ENCODE measurements at places on chromosomes 2 and 18.
A peak's percentile ranks its signal among the peaks of the same experiment; 100 is the strongest.

- no peak for DNase-seq
These were observed 309.5 kb downstream of the KIAA1328 start for GRCh38 chr18:37138456-37138855.

DNA sequence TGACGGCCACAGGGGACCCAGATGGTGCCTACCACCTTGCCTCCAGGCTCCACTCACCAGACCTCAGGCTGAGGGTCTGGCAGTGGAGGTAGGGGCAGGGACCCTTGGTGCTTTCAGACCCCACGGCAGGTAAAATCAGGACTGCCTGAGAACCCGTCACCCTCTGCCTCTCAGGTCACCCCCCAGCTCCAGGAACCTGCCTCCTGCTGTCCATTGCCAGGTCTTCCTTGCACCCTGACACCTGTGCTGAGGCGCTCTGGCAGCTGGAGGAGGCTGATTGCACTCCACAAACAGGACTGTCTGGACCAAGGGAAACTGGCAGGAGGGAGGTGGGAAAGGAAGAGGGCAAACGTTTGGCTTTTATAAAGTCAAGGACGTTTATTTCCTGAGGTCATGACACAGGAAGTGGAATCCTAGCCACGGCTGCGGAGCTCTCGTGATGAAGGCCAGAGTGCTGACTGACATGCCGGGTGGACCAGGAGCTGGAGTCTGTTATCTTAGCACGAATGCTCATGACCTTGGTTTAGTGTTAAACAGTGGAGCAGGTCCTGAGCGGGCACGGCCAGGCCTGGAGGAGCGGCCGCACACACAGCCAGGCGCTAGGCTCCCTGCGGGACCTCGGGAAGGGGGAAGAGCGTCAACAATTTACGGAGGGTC is 40.5 kb downstream of the ANO7 start:
- no peak for DNase-seq

- DNase-seq = no peak
These were observed 21.9 kb downstream of the RPRD1A start for GRCh38 chr18:36045241-36045991.

- no peak for DNase-seq
These were observed 213.3 kb upstream of the CXCR4 start for GRCh38 chr2:136331226-136331625.

DNA sequence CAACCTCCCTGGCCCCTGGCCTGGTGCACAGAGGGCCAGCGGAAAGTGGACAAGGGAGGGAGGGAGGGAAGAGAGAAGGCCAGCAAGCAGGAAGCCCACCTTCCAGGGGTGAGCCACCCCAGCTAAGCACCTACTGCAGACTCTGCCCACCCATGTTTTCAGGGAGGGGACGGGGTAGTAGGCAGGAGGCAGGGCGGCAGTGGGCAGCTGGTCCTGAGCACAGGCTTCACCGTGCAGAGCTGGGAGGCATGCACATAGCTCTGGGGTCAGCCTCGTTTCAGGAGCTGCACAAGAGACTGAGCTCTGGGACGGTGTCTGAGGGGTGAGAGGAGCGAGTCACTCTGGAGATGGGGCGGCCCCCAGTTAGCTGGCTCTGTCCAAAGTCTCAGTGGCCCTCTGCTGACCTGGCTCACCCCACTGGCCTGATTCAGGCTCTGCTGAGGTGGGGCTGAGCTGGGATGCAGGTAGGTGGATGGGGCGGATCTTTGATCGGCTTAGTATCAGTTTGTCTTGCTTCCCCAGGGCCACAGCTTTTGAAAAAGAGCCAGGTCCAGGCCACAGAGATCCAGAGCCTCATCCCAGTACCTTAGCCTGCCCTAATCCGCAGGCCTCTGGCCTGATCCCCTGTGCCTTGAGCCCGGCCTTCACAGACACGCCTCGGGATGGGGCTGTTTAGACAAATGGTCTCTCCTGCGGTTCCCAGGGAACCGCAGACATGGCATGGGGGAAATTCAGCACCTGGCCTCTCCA is 3.7 kb downstream of the NMUR1 start:
- no peak for DNase-seq

GRCh38 chr2:241128266-241128665 is 21.0 kb downstream of the PASK start:
- no peak for DNase-seq

- no peak for DNase-seq
These were observed 306.2 kb downstream of the SETBP1 start for GRCh38 chr18:44986933-44987332.

- no peak for DNase-seq
These were observed 32.3 kb downstream of the MAP3K2 start for GRCh38 chr2:127355407-127356008.

DNA sequence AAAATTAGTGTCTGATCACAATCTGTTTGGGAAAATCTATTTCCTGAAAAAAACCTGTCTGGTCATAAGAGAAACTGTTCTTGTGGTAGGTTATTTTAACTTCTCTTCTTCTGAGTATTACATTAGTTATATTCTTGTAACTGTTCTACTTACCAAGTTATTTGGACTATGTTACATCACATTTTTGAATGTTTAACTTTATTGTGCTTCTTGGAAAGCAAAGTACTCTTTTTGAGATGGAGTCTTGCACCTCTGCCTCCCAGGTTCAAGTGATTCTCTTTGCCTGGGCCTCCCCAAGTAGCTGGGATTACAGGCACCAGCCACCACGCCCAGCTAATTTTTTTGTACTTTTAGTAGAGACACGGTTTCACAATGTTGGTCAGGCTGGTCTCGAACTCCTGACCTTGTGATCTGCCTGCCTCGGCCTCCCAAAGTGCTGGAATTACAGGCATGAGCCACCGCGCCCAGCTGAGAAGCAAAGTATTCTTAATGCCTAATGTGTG is 39.4 kb downstream of the AFTPH start:
- no peak for DNase-seq

DNA sequence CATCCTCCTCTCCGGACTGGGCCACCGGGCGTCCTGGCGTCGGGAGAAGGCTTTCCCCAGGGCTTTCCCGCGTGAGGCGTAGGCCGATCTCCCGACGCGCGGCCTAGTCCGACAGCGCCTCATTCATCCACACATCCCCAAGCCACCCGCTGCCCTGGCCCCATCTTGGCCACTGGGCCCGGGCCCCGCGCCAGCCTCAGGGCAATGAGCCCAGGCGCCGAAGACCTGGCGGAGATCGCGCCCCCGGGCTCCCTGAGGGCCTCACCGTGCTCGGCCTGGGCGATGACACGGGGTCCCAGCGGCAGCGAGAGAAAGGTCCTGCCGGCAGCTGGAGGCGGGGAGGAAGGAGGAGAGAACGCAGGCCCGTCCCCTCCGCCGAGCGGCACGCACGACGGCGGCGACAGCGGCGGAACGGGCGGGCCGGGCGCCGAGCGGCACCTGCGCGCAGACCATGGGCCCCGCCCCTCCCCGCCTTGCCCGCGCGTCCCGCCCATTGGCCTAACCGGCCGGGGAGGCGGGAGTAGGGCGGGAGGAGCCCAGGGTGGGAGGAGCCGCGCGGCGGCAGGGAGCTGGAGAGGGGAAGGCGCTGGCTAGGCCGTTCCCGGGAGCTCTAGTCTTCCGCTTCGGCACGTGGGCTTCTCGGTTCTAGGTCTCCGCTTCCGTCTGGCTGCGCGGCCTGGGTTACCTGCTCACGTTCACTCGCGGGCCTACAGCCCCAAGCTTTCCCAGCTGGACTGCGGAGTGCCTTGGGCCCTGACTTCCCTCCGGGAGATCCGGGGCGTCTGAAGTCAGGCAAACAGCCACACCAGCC is at the start of gene OLA1:
OLA1 (minus strand) TSS at position 346 of the 811 bp plus-strand sequence. CDS start 1,717 bp downstream, outside the sequence.
- DNase-seq = peak; percentile 6

GRCh38 chr2:47218066-47218581 is 63.0 kb upstream of the STPG4 start:
- no peak for DNase-seq

DNA sequence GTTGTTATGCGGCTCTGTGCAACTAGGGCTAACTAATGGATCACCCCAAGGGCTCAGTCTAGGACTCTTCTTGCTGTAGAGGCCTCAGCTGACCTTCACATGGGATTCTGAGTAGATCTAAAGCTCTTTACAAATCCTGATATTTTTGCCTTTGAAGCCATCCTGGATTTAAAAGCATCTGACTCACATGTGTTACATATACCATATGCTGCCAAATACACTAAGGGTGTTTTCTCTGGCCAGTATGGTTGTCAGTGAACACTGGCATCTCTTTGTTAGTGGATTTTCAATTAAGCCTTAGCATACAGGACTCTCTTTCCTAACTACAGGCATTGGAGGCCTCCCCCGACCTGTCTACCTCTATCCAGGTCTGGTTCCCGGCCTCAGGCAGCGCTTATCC is 992.8 kb upstream of the FANCL start:
- DNase-seq = no peak

- DNase-seq = no peak
These were observed 14.1 kb downstream of the SLC9A4 start for GRCh38 chr2:102486941-102487702.

- peak; percentile 6 for DNase-seq
These were observed 14.9 kb downstream of the AOX1 start for GRCh38 chr2:200600549-200601225.

DNA sequence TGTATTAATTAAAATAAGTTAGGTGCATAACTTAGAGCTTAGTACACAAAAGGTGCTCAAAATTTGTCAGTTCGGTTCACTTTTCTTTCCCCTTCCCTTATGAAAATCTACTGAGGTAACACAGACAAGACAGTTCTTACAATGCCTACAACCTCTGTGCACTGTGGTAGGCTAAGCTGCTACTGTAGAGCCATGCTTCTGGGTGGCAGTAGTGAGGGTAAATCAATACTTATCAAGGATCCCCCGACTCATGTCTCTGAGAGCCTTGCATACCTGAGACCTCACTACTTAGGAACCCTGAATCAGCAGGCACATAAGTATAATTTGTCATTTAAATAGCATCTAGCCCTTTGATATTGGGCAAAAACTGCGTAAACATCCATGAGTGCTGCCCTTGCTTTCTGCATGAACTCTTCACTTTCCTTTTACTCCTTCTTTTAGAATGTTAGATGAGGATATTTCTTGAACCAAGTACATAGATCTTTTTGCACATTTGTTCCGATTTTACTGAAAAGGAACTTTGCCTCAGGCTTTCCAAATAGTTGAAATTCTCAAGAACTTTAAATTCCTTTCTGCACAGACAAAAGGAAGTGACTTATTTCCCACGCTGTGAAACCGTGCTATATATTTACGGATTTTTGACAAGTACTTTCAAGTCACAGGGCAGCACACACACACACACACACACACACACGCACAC is 234.4 kb downstream of the TRIB2 start:
- DNase-seq = no peak

- no peak for DNase-seq
These were observed 98.0 kb upstream of the SLC14A2 start for GRCh38 chr18:45517181-45517741.

- no peak for DNase-seq
These were observed 1101.0 kb upstream of the FANCL start for GRCh38 chr2:59342166-59342565.

DNA sequence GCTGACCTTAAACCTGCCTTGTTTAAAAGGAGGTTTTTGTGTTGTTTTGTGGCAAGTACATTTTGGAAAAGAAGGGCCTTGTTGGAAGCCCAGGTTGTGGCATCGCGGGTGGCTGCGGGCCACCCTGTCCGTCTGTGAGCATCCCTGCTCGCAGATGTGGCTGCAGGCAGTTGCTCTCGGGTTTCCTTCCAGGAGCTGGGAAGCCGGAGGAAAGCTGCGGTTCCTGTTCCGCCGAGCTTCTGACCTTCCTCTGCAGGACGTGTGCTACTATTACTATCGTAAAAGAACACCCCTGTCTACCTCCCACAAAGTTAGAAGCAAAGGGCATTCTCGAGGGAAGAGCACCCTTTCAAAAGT is 766 bp downstream of the MFF start:
- no peak for DNase-seq

DNA sequence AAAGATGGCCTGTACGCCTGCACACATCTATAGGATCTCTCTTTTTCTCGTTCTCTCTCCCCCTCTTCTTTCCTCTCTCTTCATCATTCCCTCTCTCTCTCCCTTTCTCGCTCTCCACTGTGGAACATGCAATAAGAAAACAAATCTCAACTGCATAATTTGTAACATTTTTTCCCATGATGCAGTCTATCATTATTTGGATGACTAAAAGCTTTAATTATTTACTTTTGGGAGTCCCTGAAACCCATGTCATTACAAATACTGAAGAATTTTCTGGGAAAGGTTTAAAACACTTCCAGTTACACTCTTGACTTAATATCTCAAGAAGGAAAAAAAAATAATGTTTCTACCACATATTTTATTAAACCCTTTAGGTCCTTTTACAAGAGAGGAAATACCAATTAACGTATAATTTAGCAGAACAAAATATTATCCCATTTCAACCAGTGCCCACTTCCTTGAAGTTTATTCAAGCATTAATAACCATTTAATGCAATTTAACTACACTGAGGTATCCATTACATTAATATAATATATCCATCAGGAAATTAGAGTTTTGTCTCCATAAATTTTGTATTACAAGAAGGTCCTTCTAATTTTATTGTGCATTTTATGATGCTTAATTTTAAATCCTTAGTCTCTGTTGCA is 1615.2 kb upstream of the ACVR2A start:
- no peak for DNase-seq

GRCh38 chr2:114007436-114007835 is 117.5 kb downstream of the ACTR3 start:
- DNase-seq = no peak

- DNase-seq = no peak
These were observed 44.2 kb downstream of the VSNL1 start for GRCh38 chr2:17584689-17585088.

GRCh38 chr2:66270247-66270646 is 164.7 kb upstream of the MEIS1 start:
- no peak for DNase-seq

DNA sequence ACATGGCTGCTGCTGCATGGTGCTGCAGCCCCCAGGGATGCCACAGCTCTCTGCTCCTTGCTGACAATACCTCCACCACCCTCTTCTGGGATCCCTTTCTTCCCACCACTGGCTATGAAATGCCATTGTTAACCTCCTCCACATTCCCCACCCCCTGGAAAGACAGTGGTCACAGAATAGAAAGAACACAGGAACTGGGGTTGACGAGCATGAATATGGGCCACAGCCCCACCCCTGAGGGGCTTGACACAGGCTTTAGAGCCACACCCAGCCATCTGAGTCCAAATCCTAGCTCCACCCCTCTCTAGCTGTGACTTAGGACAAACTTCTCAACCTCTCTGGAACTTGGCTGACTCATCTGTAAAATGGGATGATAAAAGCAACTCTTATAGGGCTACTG is 47.3 kb downstream of the TMEM163 start:
- DNase-seq = no peak

GRCh38 chr2:237909801-237910475 is 50.5 kb downstream of the RAMP1 start:
- no peak for DNase-seq

- no peak for DNase-seq
These were observed 19.3 kb upstream of the ALK start for GRCh38 chr2:29940706-29941105.

- no peak for DNase-seq
These were observed 50.7 kb upstream of the RNU4ATAC start for GRCh38 chr2:121479882-121480522.

- DNase-seq = no peak
These were observed 26.4 kb downstream of the EPG5 start for GRCh38 chr18:45940724-45941123.

DNA sequence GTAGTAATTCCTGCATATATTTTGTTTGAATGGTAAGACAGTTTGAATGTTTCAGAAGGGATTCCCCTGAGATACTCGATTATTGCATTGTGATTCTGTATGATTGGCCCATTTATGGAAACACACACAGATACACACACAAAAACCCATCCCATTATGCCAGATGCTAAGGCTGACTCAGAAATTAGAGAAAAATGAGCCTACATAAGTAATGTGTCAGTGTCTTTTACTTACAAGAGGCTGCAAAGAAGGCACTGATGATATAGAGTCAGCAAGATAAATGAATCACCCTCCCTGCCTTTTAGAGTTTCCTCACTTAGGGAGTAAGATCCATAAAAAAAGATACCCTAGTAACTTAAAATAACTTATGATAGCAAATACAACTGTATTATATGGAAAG is 1481.1 kb upstream of the ACVR2A start:
- DNase-seq = no peak
